ENCODE measurements at places on chromosomes 6 and 20.

DNA sequence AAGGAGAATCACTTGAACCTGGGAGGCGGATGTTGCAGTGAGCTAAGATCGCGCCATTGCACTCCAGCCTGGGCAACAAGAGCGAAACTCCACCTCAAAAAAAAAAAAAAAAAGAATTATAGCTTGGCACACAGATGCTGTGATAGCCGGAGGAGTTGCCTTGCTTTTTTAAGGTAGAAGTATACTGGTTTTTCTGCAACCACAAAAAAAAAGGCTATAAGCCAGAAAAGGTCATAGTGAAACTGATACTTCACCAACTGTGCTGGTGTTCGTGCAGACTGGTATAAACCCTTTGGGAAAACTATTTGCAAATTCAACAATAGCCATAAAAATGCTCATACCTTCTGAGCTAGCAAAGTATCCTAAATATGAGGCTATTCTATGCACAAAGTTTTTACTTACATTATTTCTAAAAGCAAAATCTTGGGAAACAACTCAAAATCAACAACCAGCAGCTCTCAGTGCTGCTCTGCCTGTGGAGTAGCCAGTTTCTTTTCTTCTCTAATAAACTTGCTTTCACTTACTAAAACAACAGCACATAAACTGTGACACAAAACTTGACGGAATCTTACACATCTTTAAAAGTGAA is 44.0 kb downstream of the B4GALT5 start:
- no peak for DNase-seq

DNA sequence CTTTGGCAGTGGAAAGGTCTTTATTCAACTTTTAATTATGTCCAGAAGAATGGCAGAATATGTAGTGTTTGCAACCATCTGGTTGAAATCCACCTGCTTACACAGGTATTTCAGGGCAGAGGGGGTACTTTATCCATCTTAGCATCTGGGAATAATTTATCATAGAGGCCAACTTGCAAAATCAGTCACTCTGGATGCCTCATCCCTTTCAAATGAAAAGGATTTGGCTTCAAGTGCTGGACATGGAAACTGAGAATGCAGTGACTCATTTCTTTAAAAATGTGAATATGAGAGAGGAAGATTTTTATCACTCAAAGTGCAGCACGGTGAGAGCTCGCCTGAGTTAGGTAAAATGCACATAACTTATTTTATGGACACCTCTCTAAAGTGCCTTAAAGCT is 758.3 kb downstream of the KIF16B start:
- no peak for DNase-seq

DNA sequence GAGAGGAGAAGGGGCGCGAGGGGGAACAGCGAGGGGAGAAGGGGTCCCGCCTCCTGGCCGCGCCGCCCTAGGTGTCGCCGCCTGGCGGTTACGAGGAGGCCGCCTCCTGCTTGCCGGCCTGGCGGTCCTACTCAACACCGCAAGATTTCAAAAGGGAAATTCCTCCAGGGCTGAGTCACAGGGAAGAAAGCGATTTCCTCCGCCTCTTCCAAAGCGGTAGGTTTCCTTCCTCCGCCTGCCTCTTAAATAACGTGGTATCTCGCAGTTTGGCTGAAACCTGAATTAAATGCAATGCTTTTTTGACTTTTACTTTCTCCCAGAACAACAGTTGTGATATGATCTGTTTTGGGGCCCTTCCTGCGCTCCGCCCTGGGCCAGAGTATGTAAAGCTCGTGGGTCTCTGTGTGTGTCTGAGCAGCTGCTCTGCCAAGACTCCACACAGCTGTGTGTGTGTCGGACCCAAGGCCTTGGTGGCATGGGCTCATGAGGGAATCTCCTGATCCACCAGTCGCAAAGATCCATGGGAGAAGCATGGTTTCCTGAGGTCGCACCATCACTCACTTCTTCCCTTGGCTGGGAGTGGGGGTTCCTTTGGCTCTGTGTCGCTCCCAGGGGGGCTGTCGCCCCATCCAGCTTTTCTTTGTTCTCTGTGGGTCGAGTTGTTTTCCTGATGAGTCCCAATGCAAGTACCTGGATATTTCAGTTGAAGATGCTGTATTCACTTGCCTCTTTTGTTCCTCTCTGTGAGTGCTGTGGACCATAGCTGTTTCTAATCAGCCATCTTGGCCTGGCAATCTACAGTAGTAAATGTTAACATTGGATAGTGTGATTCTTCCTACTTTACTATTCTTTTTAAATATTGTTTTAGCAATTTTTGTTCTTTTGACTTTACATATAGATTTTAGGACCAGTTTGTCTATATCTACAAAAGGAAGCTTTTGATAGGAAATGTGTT is 31.6 kb upstream of the NOTCH4 start:
- DNase-seq = peak; percentile 57

DNA sequence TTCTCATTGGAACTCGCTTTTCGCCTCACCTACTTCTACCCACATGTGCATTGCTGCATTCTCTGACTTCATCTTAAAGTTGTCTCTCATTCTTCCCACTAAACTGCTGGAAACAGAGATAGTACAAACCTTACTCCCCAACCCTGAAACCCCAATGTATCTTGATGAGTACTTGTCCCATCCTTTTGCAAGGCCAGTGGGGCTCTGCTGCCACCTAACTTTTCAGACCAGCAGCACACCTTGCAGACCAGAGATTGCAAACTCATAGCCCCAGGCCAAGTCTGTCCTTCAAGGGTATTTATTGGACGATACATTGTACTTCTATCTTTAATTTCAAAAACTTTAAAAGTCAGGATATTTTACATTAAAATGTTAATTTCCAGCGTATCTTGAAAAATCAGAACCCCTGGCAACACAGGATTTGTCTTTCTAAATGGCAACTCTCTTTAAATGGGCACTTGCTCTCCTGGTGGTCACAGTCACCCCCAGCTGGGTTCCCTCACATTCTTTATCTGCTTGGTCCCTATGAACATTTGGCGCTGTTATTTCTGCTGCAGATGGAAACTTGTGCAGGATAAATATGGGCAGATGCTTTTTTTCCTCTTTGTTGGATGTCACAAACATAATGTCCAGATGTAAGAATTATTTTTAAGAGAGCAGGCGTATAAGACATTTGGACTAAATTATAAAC is 83.9 kb downstream of the SOD2 start:
- no peak for DNase-seq

DNA sequence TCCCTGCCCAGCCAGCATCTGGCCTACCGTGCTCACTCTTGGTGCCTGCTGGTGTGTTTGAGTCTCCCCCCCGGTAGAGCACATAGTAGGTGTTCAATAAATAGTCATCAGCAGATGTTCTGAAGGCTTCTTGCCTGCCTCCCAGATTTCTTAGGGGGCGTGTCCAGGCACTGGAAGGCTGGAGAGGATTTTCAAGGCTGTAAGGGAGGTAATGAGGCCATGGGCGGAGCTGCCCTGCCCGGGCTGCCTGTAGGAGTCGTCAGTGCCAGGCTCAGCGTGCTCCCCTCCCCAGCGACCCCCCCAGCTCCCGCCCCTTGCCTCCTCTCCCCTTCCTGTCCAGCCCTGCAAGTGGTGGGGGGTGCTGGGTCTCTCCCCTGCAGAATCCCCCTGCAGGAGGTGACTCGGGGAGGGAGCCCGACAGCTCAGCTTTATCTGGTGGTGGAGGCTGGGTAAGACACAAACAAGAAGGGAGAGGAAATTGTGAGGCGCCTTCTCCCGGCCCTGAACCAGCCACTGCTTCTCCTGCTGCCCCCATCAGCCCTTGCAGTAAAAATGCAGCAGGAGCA is 55.9 kb downstream of the BCAS4 start:
- no peak for DNase-seq

- DNase-seq = peak; percentile 21
Observed at GRCh38 chr20:16803965-16804792, 56.0 kb downstream of the OTOR start.

DNA sequence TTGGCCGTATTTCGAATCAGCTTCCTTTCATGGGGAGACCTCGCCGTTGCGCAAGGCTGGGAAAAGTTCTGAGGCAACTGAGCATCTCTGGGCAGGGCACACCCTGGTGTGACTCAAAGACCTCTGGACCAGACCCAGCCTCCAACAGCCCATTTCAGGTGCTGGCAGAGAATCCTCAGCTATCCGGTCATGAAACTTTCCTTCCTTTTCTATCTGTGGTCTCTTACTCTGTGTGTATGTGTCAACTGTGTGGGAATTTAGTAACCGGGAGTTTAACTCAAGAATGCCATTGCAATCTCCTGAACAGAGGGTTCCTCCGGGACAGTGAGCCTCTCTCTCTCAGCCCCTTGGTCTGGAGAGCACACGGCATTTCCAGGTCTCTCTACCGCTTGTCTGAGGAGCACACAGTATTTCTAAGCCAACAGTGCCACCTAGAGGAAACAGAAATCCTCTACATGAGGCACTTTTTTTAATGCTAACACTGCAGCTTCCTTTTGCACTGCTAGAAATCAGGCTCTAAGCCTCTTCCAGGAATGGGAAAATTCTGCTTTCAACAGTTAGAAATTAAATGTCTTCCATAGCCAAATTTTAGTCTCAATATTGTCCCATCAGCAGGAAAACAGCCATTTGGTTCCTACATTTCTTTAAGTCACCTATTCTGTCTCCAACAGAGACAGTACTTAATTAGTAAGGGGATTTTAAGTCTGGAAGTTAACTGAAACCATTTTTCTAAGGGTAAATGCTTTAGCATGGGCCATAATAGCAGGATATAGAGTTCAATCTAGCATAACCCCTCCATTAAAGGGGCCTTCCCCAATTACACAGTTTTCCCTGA is 32.7 kb downstream of the PLN start:
- DNase-seq = peak; percentile 18

DNA sequence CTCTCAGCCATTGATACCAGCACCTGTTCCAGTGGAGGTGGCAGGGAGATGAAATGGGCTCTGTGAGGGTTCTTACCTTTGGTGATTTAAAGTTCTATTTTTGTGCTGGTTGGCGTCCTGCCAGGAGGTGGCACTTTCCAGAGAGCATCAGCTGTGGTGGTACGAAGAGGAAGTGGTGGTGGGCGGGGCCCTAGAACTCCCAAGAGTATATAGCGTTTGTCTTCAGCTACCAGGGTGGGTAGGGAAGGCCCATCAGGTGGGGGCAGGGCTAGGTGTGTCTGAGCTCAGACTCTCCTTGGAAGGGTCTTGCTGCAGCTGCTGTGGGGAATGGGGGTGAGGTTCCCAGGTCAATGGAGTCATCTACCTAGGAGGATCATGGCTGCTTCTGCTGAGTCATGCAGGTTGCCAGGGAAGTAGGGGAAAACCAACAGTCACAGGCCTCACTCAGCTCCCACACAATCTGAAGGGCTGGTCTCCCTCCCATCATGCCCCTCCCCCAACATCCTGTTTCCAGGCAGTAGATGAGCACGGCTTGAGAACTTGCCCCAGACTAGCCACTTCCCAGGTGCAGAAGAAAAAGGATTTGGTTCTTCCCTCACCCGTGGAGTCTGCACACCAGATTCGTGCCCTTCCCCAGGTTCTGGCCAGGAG is 46.6 kb downstream of the MOXD1 start:
- peak; percentile 29 for DNase-seq

DNA sequence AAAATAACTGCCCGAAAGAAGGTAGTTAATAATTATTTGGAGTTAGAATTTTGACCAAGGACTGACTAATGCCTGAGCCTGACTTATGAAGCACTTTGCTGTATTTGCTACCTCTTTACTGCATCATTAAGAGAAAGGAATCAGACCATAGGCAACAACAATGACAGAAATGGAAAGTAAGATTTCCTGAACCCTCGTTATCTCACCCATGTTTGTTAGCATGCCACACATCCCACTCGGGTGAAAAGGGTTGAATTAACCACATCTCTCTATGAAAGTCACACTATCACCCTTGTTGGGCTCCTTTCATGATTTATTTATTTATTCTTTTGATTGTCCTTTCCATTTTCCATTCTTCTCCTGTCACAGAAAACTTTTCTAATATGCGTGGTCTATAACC is 59.6 kb downstream of the OLIG3 start:
- no peak for DNase-seq

DNA sequence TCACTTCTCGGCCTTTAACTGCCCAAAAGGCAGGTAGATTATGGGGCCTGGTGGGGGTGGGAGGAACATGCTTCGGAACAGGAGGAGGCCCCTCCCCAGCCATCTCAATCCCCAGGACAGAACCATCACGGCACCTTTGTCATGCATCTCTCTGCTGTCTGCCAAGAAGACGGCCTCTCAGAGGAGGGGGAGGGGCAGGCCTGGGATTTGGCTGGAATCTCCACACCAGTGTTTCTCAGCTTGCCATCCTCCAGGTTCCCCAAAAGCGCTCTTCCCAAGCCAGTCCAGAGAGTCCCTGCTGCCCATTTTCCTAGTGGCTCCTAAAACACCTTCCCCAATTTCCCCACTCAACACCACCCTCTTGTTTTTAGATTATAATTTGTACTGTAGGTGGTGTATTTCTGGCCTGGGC is 2.5 kb upstream of the POU5F1 start:
- no peak for DNase-seq

- DNase-seq = no peak
Observed at GRCh38 chr6:44732243-44732642, 344.7 kb downstream of the CDC5L start.

- DNase-seq = peak; percentile 64
Observed at GRCh38 chr6:167699141-167699931, 127.4 kb upstream of the AFDN start.

GRCh38 chr6:4848382-4849068 is 72.3 kb downstream of the CDYL start:
- peak; percentile 6 for DNase-seq

DNA sequence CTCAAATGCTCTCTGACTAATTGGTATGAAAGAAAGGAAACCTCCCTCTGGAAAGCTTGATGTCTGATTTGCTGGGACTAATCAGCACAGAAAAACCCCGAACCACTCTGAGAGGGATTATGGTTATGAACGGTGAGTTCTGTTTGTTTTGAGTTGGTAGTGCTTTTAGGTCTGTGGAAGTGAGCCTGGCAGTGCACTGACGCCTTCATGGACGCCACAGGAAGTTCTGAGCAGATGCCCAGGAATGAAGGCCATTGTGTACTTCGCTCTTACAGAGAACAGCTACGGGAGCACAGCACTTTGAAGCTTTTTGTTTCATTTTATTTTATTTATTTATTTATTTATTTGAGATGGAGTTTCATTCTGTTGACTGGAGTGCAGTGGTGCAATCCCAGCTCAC is 754.1 kb downstream of the QKI start:
- no peak for DNase-seq
